ENCODE measurements at places on chromosomes 12 and 14. TPM values are rescaled to one million over a fixed set of nuclear protein-coding genes. Genes with fewer than 3 reads are reported as not detected.
A peak's percentile ranks its signal among the peaks of the same experiment; 100 is the strongest.

- no peak overlapping the region for H3K4me3 ChIP-seq
- no peaks in the 10 kb centered on the region for H3K4me1 ChIP-seq
- no peaks in the 10 kb centered on the region for H3K27me3 ChIP-seq
Observed at GRCh38 chr12:129083121-129083840, 230.0 kb downstream of the GLT1D1 start.

- no peaks in the 10 kb centered on the region for H3K36me3 ChIP-seq
- H3K4me1 ChIP-seq, result peaks cover 31% of the 10 kb centered on the region
- no peak overlapping the region for H3K4me3 ChIP-seq
- DNase-seq, result no peak
- H3K27me3 ChIP-seq, result no peaks in the 10 kb centered on the region
Observed at GRCh38 chr14:65286443-65286842, 126.1 kb upstream of the FUT8 start.

GRCh38 chr12:2641207-2641606 lies 153.6 kb upstream of the FKBP4 start:
- no peaks in the 10 kb centered on the region for H3K27me3 ChIP-seq
- no peak overlapping the region for H3K4me3 ChIP-seq
- H3K36me3 ChIP-seq, result no peaks in the 10 kb centered on the region
- no peak for DNase-seq
- H3K4me1 ChIP-seq, result peaks cover 21% of the 10 kb centered on the region

GRCh38 chr14:101512376-101512695 lies 49.0 kb upstream of the DIO3 start:
- H3K4me3 ChIP-seq, result no peak overlapping the region
- no peaks in the 10 kb centered on the region for H3K4me1 ChIP-seq
- H3K36me3 ChIP-seq, result no peaks in the 10 kb centered on the region
- no peak overlapping the region for H3K27ac ChIP-seq

- H3K4me1 ChIP-seq, result peaks cover 12% of the 10 kb centered on the region
- H3K36me3 ChIP-seq, result no peaks in the 10 kb centered on the region
- H3K27ac ChIP-seq, result no peak overlapping the region
- DNase-seq, result no peak
- no peak overlapping the region for H3K4me3 ChIP-seq
Observed at GRCh38 chr14:94644102-94644535, 31.9 kb downstream of the SERPINA3 start.

GRCh38 chr12:68641138-68641537 lies 30.4 kb downstream of the RAP1B start:
- peaks cover 22% of the 10 kb centered on the region for H3K4me1 ChIP-seq
- H3K27ac ChIP-seq, result peak overlapping the region; percentile 36
- DNase-seq, result no peak

- H3K27me3 ChIP-seq, result no peaks in the 10 kb centered on the region
- DNase-seq, result no peak
- no peak overlapping the region for H3K27ac ChIP-seq
- no peaks in the 10 kb centered on the region for H3K4me1 ChIP-seq
- no peak overlapping the region for H3K4me3 ChIP-seq
Observed at GRCh38 chr12:49462083-49462744, 76.6 kb upstream of the KCNH3 start.

DNA sequence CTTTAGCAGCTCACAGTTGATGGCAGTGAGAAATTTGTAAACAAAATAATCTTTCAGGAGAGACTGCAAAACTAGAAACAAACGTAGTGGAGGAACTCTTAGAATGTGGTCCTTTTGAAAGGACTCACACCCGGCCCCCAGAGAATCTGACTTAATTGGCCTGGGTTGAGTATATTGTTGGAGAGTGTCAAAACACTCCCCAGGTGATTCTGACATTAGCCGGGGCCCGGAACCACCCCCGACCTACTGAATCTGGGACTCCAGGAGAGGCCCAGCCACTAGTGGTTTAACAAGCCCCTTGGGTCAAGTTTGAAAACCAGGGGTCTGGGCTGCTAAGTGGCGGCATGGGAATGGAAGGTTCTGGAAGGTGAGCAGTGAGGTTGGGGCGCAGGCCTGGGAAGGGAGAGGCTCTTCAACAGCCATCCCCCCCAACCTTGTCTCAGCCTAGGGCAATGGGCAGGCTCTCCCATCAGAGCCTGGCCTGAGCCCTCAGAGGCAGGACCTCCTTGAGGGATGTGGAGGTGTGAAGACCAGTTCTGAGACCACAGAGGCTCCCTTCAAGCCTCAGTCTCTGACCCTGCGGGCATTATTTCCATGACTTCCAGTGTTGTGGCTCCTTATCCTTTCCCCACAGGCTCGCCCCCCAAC lies 1.1 kb upstream of the ELK3 start:
- no peak overlapping the region for H3K4me3 ChIP-seq
- no peaks in the 10 kb centered on the region for H3K27me3 ChIP-seq
- peak; percentile 59 for DNase-seq
- peaks cover 19% of the 10 kb centered on the region for H3K4me1 ChIP-seq

- peaks cover 9% of the 10 kb centered on the region for H3K27me3 ChIP-seq
- H3K27ac ChIP-seq, result no peak within 1 kb of the TSS
- peak; percentile 95 for DNase-seq
- H3K4me1 ChIP-seq, result peaks cover 10% of the 10 kb centered on the region
- no peaks in the 10 kb centered on the region for H3K36me3 ChIP-seq
Observed at GRCh38 chr12:6821591-6822425, at the start of gene GPR162. GPR162 (plus strand) TSS chr12:6821821; CDS start chr12:6823899, 2,078 bp downstream.

DNA sequence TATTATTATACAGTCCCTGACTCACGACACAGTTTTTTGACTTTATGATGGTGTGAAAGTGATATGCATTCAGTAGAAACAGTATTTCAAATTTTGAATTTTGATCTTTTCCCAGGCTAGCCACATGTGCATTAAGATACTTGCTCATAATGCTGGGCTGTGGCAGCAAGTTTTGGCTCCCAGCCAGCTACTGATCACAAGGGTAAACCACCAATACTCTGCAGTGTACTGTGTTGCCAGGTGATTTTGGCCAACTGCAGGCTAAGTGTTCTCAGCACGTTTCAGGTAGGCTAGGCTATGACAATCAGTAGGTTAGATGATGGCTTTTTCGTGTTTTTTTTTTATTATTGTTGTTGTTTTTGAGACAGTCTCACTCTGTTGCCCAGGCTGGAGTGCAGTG lies 69.4 kb upstream of the ACTN1 start:
- DNase-seq, result peak; percentile 31
- no peaks in the 10 kb centered on the region for H3K27me3 ChIP-seq
- no peak overlapping the region for H3K27ac ChIP-seq
- H3K4me1 ChIP-seq, result peaks cover 55% of the 10 kb centered on the region
- H3K36me3 ChIP-seq, result peaks cover 8% of the 10 kb centered on the region
- H3K4me3 ChIP-seq, result no peak overlapping the region

DNA sequence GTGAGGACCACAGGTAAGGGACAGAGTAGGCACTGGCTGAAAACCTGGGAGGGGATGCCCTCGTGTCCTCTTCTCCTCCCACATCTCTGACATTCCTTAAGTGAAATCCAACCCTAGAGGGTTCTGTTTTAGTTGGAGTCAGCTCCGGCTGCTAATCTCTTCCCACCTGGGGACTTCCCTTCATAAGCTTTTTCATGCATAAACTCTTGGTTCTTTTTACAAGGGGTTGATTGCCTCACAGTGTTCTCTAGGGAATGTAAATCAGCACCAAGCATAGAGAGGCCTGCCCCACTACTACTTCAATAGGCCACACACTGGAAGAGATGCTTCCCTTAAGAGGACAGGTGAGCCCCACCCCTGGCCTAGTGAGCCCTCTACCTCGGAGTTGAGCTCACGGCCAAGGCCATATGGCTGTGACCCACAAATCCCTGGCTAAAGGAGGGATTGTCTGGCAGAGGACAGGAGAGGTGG lies 3.2 kb upstream of the SYNDIG1L start:
- no peak for DNase-seq
- H3K27me3 ChIP-seq, result peaks cover 27% of the 10 kb centered on the region
- H3K4me1 ChIP-seq, result no peaks in the 10 kb centered on the region
- H3K27ac ChIP-seq, result no peak overlapping the region
- no peak overlapping the region for H3K4me3 ChIP-seq

DNA sequence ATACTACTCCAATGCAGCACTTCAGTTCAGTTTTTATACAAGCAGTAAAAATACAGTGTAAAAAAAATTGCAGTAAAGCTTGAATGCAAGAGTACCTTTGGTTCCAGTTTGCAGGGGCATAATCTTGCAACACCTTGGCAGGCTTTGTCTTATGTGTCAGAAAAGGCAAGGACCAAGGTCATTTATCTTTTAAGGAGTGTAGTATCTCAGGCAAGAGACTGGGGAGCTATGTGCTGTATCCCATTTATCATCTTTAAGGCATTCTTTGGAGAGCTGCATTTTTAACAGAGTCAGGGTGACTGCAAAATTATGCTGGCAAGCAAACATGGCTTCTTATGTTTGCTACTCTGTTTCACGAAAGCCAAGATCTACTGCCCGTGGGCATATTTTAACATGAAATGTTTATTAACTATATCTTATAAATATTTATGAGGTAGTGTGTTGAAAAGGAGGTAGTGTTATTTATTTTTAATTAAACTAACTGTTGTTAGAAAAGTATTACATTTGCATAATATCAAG lies 14.8 kb upstream of the DLGAP5 start:
- no peaks in the 10 kb centered on the region for H3K4me1 ChIP-seq
- H3K27me3 ChIP-seq, result no peaks in the 10 kb centered on the region
- no peak overlapping the region for H3K4me3 ChIP-seq
- H3K27ac ChIP-seq, result no peak overlapping the region
- no peak for DNase-seq

MYH6 gene
- not detected for total RNA-seq

NRIP2 gene
- total RNA-seq, result 0.59 TPM

CLEC14A gene
- 0.29 TPM for total RNA-seq

SMIM41 gene
- not detected for total RNA-seq

EML5 gene
- total RNA-seq, result under 0.01 TPM

All from osteoblast (primary cell).